ENCODE measurements at places on chromosomes 5 and 9. TPM values are rescaled to one million over a fixed set of nuclear protein-coding genes. Genes with fewer than 3 reads are reported as not detected.

The FOXD4L6 gene
- total RNA-seq: not detected

The JAKMIP2 gene
- total RNA-seq: not detected

The CDC26 gene
- 60.5 TPM for total RNA-seq

The PPIC gene
- total RNA-seq: 26.3 TPM

The PCDHA5 gene
- under 0.01 TPM for total RNA-seq

The PCDHA9 gene
- total RNA-seq: 0.07 TPM

The SCGB3A2 gene
- not detected for total RNA-seq

The C6 gene
- total RNA-seq: not detected

The LRRC70 gene
- 45.2 TPM for total RNA-seq

The TMC1 gene
- total RNA-seq: 2.2 TPM

The KIF4B gene
- 0.29 TPM for total RNA-seq

The PDE8B gene
- total RNA-seq: under 0.01 TPM

The ANKRD55 gene
- 0.57 TPM for total RNA-seq

The GFI1B gene
- not detected for total RNA-seq

The INSL4 gene
- not detected for total RNA-seq

The SYNPO gene
- 25.9 TPM for total RNA-seq

The PCDHGC5 gene
- 1.1 TPM for total RNA-seq

The CDC23 gene
- 45.1 TPM for total RNA-seq

The PDLIM4 gene
- total RNA-seq: 87.9 TPM

Data from thoracic aorta endothelial cell (primary cell).